Effector memory CD4-positive, alpha-beta T cell (primary cell): ENCODE measurements at places on chromosomes 6 and 20.

GRCh38 chr6:34583461-34583860 is 27.3 kb upstream of the SPDEF start:
- H3K4me1 ChIP-seq, result no peaks in the 10 kb centered on the region
- H3K4me3 ChIP-seq, result no peak overlapping the region
- peaks cover 12% of the 10 kb centered on the region for H3K36me3 ChIP-seq
- no peak for DNase-seq

GRCh38 chr6:145405006-145405551 is 330.2 kb downstream of the EPM2A start:
- no peak overlapping the region for H3K27ac ChIP-seq
- no peaks in the 10 kb centered on the region for H3K4me1 ChIP-seq
- DNase-seq, result no peak
- H3K36me3 ChIP-seq, result no peaks in the 10 kb centered on the region
- no peaks in the 10 kb centered on the region for H3K27me3 ChIP-seq

GRCh38 chr20:39850821-39851330 is 838.2 kb downstream of the MAFB start:
- no peak overlapping the region for H3K4me3 ChIP-seq
- no peak for DNase-seq
- H3K36me3 ChIP-seq, result no peaks in the 10 kb centered on the region
- no peak overlapping the region for H3K27ac ChIP-seq
- H3K4me1 ChIP-seq, result no peaks in the 10 kb centered on the region
- H3K27me3 ChIP-seq, result no peaks in the 10 kb centered on the region

- H3K36me3 ChIP-seq, result no peaks in the 10 kb centered on the region
- H3K27me3 ChIP-seq, result no peaks in the 10 kb centered on the region
- H3K4me3 ChIP-seq, result no peak overlapping the region
- peaks cover 16% of the 10 kb centered on the region for H3K4me1 ChIP-seq
- no peak for DNase-seq
Measured at GRCh38 chr20:35762461-35762860, 9.4 kb upstream of the PHF20 start.

- no peaks in the 10 kb centered on the region for H3K4me1 ChIP-seq
- H3K27ac ChIP-seq, result no peak overlapping the region
- no peaks in the 10 kb centered on the region for H3K36me3 ChIP-seq
- DNase-seq, result no peak
Measured at GRCh38 chr6:152441902-152442301, 195.3 kb downstream of the SYNE1 start.
